ENCODE measurements at places on chromosomes 6 and 20.

DNA sequence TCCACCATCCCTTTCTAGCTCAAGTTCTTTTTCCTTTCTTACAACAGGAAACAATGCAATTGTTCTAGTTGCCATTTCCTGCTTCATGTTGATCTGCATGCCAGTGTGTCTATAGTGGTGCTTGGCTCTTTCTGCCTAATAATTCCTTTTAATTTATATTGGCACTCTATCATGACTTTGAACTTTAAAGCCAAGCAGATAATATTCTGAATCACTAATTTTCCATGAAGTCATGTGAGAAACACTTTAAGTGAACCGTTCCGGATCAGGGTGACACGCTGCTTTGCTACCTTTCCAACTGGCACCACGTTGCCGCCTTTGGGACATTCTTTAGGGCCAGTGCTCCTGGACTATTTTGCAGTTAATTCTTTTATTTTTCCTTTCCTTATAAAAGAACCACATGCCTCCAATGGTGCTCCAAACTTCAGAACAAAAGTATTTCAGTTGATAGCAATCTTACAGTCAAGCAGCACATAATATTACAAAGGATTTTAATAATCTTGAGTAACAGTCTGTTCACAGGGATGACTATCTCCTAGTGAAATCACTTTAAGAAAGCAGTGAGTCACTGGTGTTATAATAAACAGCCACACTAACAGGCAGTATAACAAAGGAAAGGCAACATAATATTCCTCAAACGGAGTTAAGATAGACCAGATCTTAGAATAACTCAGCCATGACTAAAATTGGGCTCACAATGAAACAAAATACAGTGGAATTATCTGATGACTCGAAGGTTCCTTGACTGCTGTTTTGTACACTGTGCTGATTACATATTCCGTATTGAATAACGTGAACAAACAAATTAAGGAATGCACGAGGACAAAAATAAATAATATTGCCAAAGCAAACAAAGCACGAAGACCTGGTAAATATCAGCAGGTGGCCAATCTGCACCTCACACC lies 19.0 kb upstream of the BLOC1S5 start:
- DNase-seq, result peak; percentile 80

GRCh38 chr6:16901782-16902181 lies 140.5 kb upstream of the ATXN1 start:
- no peak for DNase-seq

- no peak for DNase-seq
These were observed 96.0 kb downstream of the DTD1 start for GRCh38 chr20:18683839-18684238.

DNA sequence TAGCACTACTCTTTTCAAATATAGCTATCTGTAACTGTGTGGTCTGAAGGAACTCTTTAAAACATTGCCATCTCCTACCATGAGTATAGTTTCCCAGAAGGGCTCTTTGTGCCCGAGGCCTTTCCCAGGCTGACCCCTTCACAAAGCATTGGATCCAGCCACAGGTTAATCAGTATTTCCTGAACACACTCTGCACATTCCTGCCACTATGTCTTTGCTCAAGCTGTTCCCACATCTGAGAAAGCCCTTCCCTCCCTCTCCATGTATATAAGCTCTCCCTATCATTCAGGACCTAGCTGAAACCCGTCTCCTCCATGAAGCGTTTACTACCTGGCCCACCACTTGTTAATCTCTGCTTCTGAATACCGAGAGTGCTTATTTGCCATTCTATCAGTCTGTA lies 47.8 kb upstream of the PKHD1 start:
- DNase-seq, result no peak

DNA sequence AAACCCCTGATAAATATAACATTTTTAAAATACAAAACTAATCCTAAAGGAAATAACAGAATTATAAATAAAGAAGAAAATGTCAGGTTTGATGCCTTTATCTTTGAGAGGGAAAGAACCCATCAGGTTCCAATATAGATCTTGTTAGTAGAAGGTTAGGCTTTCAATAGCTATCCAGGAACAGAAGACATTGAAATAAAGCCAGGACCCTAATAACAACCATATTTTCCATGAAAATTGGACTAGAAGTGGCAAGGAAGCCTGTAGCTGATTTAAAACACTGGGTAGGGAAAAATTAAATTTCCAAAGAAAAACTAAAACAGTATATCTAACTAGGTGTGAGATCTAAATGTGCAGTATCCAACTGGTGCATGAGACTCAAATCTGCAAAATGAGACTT lies 185.2 kb upstream of the STXBP5 start:
- no peak for DNase-seq

GRCh38 chr6:8434727-8435092 lies 635 bp downstream of the SLC35B3 start:
- no peak for DNase-seq

DNA sequence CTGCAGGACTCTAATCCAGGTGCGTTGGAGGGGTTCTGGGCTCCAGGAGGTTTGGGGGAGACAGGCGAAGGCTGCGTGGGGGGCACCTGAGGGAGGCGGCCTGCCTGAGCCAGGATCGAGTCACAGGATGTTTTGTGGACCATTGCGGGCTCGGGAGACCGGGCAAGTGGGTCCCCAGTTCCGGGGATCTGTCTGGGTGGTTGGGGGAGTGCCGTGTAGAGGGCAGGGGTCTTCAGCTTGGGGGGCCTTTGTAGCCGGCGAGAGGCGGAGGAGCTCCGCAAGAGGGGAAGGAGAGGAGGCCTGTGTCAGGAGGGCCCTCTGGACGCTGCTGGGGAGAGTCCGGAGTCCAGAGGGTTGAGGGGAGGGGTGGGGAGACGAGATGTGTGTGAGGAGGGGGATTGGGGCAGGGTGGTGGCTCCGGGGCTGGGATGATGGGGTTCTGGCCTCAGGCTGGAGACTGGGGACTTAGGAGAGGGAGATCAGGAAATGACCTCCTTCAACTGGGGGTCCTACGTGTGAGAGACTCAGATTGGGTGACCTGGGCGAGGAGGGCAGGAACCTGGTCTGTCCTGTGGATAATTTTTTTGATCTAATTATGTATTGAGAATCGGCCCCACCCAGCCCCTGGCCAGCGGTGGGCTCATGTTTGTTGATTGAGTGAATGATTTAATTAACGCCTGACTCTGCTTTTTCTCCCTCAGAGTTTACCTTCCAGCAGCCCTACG lies 505 bp downstream of the SNAI1 start:
- no peak for DNase-seq

GRCh38 chr6:15826814-15827318 lies 164.0 kb upstream of the DTNBP1 start:
- no peak for DNase-seq

DNA sequence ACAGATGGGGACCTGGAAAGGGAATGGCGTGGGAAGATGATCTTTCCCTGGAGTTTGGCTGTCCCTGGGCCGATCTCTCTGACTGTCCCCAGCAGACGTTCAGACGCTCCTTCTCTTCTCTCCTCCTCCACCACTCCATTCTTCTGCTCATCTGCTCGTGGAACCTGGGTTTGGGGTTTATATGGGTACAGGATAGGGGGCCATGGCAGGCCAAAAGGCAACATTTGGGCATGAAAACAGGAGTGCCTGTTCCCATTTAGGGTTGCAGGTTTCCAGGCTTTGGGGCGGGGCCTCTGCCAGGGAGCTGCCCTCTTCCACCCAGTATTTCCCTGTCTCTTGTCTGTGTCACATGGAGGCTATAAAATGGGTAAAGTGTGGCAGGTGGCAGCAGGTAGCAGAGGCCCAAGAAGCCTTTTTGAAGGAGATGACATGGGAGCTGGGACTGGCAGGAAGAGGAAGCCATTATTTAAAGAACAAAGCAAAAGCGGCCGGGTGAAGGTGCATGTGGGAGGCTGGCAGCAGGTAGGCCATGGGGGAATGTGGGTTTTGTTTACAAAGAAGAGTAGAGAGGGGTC lies 203.7 kb downstream of the BMP7 start:
- no peak for DNase-seq

DNA sequence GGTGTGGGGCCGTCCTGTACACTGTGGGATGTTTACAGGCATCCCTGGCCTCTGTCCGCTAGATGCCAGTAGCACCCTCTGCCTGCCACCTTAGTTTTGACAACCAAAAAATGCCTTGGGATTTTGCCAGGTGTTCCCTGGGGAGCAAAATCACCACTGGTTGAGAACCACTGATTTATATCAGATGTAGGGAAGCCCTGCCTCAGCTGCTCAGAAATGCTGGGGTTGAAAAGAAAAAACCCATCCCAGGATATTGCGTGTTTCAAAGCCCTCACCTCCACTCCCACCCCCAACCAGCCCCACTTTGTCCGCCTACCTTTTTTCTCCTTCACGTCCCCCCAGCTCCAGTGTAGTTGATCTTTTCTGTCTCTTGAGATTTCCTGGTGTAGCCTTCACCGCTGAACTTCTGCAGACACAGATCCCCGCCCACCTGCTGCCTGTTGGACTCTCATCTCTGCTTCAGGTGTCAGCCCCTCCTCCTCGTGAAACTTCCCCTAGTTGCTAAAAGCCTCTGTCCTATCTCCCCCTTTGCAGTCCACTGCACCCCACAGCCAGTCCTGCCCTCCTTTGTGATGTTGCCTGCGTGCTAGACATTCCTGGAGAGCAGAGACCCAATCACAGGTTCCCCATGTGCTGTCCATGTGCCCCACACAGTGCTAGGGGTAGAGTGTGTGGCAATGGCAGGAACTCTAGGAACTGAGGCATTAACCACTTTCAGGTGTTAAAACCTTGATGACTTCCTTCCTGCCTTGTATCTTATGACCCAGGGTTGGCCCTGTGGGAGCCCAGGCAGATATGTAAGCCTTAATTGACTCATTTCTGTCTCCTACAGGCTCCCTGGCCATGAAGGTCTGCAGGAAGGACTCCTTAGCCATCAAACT lies 98.9 kb downstream of the TBC1D7 start:
- no peak for DNase-seq

- DNase-seq, result no peak
These were observed 109.9 kb downstream of the GFRAL start for GRCh38 chr6:55437141-55437540.

DNA sequence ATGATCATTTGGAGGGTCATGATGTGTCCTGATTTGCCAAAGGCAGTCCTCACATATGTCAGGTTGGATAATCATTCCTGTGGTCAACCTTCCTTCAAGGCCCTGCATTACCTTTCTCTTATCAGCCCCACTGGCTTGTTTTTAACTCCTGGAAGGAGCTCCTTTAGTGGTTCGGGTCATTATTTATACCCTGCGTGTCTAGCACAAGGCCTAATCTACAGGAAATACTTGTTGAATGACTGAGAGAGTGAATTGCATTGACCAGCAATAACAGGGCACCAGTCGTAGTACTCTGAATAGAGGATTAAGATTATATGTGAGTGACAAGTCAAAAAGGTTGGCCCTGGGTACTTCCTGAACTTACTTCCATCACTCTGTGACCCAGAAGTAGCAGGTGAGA lies 4.5 kb downstream of the HIVEP2 start:
- DNase-seq, result no peak

GRCh38 chr6:68774843-68775242 lies 139.8 kb downstream of the ADGRB3 start:
- no peak for DNase-seq

DNA sequence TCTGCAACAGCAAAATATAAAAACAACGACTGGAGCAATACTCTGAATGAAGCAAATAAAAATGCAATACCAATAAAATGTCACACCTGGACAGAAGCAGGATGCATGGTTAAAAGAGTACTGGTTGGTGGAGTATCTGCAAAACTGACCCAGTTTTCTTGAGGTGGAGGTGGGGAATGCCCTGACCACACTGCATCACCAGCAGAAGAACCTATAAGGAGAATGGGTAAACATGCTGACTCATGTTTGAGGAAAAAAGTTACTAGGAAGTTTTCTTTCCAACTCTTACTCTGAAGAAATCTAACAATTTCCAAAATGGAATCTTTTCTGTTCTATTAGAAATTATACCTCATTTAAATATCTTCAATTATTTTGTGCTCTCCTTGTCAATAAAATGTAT lies 43.6 kb downstream of the REPS1 start:
- DNase-seq, result peak; percentile 45

GRCh38 chr6:73565767-73566485 lies 45.1 kb upstream of the EEF1A1 start:
- DNase-seq, result peak; percentile 31

DNA sequence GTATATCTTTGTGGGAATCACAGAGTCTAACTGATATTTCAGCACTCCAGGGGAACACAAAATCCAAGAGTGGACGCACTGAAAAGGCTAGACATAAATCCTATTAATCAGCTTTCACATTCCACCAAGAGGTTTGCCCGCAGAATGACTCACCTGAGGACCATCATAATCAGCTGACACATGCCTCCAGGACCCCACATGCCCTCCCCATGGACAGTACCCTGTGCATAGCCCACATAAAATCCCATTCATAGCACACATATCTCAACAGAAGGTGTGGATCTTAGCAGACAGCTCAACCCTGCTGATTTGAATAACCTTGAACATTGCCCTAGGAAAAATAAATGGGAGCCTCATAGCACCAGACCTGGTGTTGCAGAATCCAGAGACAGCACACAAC lies 246.8 kb upstream of the TENT5A start:
- DNase-seq, result no peak

DNA sequence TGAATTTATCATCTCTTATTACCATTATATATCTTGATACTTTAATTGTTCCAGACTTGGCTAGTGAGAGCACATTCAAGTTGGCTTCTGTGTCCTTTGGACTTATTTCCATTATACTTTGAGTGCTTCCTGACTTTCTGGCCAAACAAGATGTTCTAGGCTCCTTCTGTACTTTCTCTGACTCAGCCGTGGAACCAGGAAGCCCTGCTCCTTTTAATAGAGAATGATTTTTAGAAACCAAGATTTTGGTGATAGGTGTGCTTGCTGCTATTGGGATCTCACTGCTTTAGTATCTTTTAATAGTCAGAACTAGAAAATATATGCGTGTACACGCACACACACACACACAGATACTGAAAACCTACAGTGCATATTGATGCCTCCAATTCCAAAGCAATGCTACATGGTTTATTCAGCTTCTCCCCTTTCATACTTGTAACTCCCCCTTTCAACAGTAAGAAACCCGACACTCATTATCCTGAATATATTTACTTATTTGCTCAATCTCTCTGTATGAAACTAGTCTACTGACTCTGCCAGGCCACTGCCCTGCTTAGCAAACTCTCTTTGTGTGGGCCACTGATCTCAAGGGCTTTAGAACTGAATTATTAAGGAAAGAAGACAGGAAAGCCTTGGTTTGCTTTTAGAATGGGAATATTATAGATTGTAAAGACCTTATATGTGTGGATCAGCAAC lies 42.7 kb upstream of the EZR start:
- no peak for DNase-seq

DNA sequence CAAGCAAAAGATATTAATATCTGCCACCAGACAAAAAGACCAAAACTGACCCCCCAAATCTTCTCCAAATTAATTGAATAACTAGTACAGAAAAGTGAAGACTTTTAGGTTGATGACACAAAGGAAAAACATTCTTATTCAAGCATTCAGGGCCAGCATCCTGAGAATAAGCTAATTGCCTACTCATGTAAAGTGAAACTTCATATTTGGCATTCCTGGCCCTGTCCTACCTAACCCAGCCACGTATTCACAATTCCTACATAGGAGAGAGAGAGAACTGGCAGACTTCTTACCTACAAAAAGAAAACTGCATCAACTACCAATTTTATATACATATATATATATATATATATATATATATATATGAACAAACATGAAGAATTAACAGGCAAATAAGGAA lies 4.9 kb upstream of the ASCC3 start:
- peak; percentile 63 for DNase-seq
